ENCODE measurements at places on chromosomes 16 and 17.

GRCh38 chr17:32546031-32546444, 59.2 kb downstream of the CDK5R1 start:
- no peak for DNase-seq

DNA sequence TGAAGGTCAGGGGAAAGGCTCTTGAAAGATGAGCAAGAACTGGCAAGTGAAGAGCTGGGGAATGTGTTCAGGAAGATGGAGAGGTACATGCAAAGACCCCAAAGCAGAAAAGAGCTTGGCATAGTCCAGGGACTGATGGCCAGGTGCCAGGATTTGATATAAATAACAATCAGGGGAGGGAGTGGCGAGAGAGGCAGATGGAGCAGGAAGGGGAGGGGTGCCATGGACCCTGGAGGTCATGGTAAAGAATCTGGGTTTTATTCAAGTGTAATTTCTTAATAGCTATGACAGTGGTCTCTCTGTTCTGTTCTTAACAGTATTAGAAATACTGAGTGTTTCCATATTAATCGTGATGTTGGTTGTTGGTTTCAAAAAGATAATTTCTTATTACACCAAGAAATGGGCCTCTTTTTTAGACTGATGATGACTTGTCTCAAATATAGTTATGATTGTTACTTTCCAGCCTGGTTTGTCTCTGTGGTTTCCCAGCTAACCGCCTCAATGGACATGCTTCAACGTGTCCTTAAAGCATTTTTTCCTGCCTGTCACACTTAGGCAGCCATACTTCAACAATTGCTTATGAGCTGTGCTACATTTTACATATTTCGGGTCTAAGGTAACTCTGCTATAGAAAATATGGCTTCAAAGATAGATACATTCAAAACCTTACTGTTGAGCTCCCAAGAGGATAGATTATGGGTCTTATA, 49.4 kb downstream of the MYH10 start:
- no peak for DNase-seq

GRCh38 chr16:24721830-24722238, 7.6 kb upstream of the TNRC6A start:
- DNase-seq = no peak

DNA sequence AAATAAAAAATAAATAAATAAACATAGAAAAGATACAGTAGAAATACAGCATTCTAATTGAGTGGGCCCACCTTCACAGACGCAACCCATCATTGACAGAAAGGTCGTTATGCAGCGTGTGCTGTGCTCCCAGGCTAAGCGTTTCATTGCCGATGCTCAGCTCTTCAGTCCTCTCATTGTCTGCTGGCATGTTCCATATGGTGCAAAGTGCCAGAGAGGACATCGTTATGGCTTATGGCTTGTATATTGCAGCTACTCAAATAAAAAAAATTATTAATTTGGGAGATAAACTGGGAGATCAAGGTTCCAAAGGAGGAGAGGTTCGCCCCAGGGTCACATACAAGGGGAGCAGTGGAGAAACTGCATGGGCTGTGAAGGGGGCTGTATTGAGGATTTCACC, 11.3 kb upstream of the UBALD2 start:
- DNase-seq = no peak

GRCh38 chr16:8864480-8865110, 4.2 kb downstream of the CARHSP1 start:
- no peak for DNase-seq

DNA sequence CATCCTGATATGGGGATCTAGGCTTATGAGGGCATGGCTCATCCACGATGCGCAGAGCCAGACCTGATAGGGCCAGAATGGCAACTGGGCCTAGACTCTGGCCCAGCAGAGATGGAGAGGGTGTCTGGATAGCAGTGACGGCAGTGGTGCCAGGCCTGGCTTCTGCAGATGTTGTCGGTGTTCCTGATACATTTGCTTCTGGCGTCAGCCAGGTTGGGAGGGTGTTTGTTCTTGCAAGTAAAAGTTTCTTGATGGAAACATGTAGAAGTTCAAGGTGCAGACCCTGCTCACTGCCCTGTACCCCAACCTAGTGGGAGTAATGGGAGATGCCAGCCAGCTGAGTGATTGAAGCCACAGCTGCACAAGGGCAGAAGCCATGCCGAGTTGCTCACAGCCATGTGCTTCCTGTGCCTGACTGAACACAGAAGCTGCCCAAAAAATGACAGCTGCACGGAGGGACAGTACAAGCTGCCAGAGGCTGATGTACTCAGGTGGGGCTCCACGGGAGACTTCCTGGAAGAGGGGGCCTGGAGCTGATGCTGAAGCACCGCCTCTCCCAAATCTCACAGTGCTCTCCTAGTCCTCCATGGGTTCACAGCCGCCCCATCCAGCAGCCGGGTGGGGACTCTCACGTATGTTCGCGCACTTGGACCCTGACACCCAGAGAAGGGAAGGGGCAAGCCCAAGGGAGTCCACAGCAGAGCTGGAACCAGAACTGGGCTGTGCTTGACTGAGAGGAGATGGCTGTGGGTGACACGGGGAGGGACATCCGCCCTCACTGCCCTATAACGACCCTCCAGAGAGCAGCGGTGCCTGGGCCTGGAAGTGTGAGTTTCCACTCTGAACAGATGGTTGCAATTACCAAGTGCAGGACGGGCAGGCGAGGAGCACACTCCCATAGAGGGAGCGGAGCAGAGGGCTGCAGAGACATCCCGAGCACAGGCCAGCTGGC, 78.7 kb downstream of the N4BP1 start:
- no peak for DNase-seq

Data from type B pancreatic cell (in vitro differentiated cells).